ENCODE measurements at places on chromosomes 7 and 10.

- no peak for DNase-seq
These were observed 200.9 kb downstream of the CDC14C start for GRCh38 chr7:49125246-49125645.

DNA sequence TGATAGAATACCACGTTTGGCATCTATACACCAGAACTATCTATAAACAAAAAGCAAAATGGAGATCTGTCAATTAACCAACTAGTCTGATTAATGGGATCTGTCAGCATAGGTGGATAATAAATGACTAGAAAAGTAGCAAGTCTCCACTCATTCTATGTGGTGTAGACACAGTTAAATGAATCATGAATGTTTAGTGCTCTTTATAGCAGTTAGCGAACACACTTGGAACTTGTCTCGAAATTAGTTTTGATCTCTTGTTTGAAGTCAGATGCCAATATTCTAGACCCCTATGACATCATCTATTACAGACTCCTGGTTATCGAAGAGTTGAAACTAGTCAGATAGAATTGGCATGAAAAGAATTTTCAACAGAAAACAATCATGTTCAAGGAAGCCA is 259.7 kb downstream of the AHR start:
- no peak for DNase-seq

DNA sequence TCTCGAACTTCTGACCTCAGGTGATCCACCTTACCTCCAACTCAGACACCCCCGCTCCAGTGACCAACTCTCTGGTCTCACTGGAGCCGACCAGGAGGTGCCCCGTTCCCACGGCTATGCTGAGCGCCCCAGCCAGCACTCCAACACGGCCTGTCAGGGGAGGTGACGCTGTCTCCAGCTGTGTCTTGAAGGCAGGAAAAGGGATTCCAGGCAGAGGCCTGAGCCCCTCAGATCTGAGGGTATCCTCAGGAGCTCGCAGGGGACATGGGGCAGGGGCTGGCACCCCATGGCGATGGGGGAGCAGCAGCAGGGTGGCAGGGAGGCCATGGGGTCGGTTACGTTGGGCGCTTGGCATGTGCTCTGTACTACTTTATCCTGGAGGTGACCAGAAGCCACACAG is 94.3 kb upstream of the RHEB start:
- no peak for DNase-seq

GRCh38 chr10:14477408-14477710 is 146.6 kb upstream of the FRMD4A start:
- DNase-seq: no peak

- DNase-seq: no peak
These were observed 611.2 kb upstream of the MGMT start for GRCh38 chr10:128855618-128856428.

All from activated CD4-positive, alpha-beta T cell treated with anti-CD3 and anti-CD28 coated beads for 24 hours (primary cell).